Stimulated activated CD4-positive, alpha-beta T cell treated with anti-CD3 and anti-CD28 coated beads, Interleukin-15, amount 100 ng/mL, for 1 hour (primary cell): ENCODE measurements at places on chromosomes 5 and 9.

DNA sequence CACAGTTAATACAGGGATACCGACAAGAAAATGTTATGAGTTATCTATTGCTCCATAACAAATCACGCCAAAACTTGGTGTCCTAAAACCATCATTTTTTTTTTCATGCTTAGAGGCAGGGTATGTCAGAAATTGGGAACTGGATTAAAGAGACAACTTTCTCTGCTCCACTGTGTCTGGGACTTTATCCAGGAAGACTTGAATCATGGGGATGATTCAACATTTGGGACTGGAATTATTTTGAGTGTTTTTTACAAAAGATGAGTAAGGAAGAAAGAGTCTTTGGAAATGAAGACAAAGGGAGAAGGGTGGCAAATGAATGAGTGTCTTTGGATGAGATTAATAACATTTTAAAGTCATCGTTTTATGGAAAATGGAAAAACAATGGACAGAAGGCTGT is 1883.7 kb upstream of the C9orf72 start:
- no peak for DNase-seq

GRCh38 chr9:131411719-131412681 is 18.1 kb downstream of the PRRC2B start:
- DNase-seq, result no peak

- DNase-seq, result no peak
These were observed 136.6 kb downstream of the GNA14 start for GRCh38 chr9:77511525-77511924.

GRCh38 chr9:115495052-115495635 is 377.2 kb upstream of the TNC start:
- no peak for DNase-seq

DNA sequence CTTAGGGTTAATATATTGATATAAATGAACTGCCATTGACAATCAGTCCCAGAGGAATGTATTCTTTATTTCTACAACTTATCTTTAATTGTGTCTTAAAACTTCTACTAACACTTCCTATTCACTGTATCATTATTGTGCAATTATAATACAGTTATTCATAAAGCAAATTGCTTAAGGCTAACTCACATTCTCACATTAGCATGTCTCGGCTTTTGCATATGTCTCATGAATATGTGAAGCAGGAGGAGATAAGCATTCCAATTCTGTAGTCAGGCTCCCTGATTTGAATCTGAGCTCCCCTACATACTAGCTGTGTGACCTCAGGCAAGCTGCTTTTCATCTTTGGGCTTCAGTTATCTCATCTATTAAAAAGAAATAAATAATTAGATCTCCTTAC is 45.4 kb downstream of the PLGRKT start:
- no peak for DNase-seq

DNA sequence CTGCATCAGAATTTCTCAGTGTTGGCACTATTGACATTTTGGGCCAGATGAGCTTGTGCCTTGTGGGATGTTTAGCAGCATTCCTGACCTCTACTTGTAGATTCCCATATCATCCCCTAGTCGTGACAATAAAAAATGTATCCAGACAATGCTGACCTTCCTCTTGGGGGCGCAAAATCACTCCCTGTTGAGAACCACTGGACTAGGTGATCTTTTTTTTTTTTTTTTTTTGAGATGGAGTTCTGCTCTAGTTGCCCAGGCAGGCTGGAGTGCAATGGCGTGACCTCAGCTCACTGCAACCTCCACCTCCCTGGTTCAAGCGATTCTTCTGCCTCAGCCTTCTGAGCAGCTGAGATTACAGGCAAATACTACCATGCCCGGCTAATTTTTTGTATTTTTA is 22.6 kb downstream of the STXBP1 start:
- no peak for DNase-seq

GRCh38 chr9:110782701-110783100 is 114.1 kb downstream of the MUSK start:
- DNase-seq, result no peak

GRCh38 chr9:77005216-77005615 is 14.2 kb upstream of the FOXB2 start:
- no peak for DNase-seq
